ENCODE measurements at places on chromosomes 7 and 10.

- DNase-seq: no peak
Measured at GRCh38 chr7:128911423-128912031, 1.0 kb upstream of the KCP start.

- DNase-seq: no peak
Measured at GRCh38 chr10:126017961-126018560, 121.7 kb downstream of the FANK1 start.

GRCh38 chr10:49735848-49736563, 26.1 kb downstream of the OGDHL start:
- DNase-seq: no peak

GRCh38 chr7:381211-382042, 91.5 kb downstream of the FOXL3 start:
- DNase-seq: no peak

GRCh38 chr10:59363446-59363958, 1.2 kb upstream of the FAM13C start:
- DNase-seq: no peak

DNA sequence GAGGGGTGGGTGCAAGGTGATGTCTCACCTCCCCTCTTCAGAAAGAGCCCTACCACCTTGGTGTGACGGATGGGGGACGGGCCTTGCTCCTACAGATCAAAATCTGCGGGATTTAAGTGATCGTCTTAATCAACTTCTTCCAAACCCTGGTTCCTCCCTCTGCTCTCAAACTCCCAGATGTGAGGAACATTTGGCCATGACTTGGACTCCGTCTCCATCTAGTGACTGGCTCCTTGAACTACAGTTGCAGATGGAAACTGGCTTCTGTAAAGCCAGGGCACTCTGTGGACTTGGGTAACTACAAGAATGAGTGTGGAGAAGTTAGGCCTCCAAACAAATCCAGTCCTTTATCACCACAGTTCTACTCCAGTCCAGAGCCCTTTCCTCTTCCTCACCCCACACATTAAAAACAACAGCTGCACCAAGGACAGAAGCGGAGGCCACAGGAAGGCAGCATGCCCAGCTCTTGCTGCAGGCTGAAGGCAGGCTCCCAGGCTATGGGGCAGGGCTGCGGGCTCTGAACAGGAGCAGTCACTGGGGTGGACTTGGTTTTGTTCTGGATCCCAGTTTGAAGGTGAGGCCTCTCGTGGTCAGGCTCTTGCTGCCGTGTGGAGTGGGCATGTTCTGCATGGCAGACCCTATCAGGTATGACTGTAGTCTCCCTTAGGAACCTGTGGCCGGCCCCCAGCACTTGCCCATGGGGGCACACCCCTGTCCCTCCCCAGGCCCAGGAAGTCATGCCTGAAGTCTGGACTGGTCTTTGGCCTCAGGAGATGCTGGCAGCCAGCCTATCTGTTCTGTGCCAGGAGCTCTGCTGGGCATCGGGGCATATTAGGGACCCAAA, 79.4 kb downstream of the VWC2 start:
- no peak for DNase-seq

DNA sequence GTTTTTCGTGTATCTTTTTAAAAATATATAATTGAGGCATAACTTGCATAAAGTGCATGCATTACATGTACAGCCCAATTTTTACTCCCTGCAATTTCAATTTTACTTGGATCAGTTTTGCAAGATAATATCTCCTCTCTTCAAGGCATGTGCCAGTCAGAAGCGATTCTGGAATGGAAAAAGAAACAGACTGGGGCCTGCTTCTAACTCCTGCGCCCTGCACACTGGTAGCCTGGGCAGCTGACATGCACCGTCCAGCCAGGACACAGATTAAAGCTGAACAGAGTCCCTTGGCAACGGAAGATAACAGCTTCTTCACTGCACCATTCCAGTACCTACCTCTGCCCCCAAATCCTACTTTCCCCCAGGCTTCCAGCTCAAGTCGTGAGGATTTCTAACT, 182.1 kb downstream of the FAM107B start:
- no peak for DNase-seq

DNA sequence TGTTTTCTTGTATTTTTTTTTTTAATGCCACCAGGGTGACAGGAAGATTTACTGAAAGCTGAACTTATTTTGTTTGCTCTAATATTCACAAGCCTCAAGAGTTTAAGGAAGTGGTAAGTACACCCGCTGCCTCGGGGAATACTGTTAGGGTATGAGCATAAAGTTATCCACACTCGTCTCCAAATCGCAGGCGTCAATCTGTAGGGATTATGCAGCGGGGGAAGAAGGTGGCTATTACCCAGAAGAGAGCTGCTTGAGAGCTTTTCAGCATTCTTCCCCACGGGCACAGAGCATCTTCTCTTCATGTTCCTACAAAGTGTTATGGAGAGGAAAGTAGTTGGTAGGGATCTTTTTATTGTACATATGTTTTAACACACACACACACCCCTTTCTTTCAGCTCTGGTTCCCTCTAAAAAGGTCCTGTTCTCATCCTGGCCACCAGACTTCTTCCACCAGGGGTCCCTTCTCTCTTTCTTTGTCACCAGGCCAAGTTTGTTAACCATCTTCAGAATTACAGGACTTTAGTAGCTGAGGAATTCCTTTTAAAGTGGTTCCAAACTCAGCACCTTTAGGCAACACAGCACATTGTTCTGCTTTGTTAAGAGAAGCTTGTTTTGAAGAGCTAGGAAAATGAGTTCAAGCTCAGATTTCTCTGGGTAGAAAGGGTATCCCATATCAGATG, 411.6 kb upstream of the GALNT17 start:
- no peak for DNase-seq

- DNase-seq: no peak
Measured at GRCh38 chr10:73251683-73252444, 580 bp downstream of the MRPS16 start.

- DNase-seq: no peak
Measured at GRCh38 chr7:17233603-17234002, 64.8 kb upstream of the AHR start.

DNA sequence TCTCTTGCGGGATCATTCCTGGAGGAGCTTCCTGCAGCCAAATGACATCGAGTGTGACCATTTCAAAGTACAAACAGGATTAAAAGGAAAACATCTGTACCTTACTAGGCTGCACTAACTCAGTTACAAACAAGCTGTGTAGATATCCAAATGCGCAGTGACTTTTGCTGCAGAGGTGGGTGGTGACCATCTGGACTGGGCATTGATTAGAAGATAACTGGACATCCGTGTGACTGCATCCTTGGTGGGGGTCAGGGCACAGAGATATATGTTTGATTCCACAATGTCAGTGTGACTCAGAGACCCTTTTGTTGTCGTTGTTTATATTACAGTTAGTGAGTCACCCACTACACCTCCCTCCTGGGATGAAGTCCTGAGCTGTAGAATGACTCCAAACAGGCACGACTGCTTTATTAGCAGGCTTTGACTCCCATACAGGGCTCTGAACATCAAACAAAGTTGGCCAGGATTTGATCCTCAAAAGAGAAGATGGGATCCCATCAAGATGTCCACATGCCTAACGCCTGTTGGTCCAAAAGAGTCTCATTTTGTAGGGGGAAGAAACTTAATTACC, 56.7 kb upstream of the SDK1 start:
- no peak for DNase-seq

DNA sequence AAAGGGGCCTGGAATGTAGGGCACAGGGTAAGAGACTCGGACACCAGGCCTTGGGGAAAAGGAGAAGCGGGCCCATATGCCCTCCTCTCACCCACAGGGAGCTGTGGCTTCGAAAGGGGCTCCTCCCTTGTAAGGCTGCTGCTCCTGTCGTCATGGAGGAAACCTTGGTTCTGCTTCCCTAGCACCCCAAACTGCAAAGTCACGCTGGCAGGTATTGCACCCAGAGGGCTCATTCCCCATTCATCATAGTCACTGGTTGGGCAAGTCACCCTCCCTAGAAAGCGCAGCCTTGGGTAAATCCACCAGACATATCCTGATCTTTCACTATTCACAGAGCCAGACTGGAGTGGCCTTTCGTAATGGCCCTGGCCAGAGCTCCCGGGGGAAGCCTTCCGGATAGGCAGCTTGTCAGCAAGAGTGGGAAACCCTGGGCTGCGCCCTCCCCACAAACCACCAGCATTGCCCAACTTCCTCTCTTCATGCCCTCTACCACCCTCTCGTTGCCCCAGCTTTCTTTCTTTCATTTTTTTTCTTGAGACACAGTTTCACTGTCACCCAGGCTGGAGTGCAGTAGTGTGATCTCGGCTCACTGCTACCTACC, 121.0 kb downstream of the HIP1 start:
- no peak for DNase-seq

DNA sequence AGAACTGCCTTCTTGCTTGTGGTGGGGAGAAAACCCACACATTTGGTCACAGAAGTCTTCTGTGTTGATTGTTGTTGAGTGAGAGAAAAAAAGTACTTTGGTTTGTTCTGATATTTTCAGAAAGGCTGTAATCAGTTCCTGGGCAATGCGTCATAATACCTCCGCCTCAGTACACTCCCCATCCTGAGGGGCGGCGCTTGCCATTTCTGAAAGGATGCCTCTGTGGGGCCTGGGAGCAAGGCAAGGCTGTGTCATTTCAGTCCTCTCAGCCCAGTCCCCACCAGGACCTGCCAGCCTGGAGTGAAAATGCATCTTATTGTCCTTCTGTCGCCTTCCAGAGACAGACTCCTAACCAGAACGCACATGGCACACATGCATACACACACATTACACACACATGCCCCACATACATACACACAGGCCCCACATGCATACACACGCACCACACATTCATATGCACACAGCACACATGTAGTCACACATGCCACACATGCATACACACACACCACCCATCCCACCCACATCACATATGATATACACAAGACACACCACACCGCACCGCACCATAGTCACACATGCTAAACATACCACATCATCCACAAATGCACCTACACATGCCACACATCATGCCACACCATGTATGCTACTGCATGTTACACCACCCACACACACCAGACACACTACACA, 90.0 kb downstream of the CXCL12 start:
- DNase-seq: no peak

DNA sequence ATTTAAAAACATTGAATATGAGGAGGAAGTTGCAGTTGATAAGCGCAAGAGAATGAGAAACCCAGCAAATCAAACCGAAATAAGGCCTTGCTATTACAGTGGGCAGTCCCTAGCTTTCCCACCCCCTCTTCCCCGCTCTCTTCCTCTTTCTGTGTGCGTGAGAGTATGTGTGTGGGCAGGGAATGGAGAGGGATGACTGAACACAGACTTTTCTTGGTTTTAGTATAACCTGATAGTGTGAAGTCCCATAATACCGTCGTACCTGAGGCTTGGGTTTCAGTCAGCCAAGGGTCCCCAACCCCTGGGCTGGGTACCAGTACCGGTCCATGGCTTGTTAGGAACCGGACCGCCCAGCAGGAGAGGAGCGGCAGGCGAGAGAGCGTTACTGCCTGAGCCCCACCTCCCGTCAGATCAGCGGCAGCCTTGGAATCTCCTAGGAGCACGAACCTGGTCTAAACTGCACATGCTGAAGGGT, 255.3 kb downstream of the CELF2 start:
- no peak for DNase-seq

DNA sequence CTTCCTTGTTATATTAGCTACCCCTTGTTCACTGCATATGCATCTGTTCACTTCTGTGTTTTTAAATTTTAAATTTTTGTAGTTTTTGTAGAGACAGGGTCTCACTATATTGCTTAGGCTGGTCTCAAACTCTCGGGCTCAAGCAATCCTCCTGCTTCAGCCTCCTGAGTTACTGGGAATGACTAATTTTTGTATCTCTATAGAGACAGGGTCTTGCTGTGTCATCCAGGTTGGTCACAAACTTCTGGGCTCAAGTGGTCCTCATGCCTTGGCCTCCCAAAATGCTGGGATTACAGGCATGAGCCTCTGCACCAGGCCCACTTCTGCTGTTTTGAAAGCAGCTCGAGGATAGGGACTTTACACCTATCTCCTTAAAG, 64.6 kb downstream of the PRTFDC1 start:
- DNase-seq: no peak

- no peak for DNase-seq
Measured at GRCh38 chr10:49162761-49163310, 25.4 kb downstream of the TMEM273 start.

GRCh38 chr7:95577137-95577536, 19.2 kb downstream of the PDK4 start:
- no peak for DNase-seq
